HepG2 (cell line): ENCODE measurements at places on chromosomes 5 and 9. TPM values are rescaled to one million over a fixed set of nuclear protein-coding genes. Genes with fewer than 3 reads are reported as not detected.

DNA sequence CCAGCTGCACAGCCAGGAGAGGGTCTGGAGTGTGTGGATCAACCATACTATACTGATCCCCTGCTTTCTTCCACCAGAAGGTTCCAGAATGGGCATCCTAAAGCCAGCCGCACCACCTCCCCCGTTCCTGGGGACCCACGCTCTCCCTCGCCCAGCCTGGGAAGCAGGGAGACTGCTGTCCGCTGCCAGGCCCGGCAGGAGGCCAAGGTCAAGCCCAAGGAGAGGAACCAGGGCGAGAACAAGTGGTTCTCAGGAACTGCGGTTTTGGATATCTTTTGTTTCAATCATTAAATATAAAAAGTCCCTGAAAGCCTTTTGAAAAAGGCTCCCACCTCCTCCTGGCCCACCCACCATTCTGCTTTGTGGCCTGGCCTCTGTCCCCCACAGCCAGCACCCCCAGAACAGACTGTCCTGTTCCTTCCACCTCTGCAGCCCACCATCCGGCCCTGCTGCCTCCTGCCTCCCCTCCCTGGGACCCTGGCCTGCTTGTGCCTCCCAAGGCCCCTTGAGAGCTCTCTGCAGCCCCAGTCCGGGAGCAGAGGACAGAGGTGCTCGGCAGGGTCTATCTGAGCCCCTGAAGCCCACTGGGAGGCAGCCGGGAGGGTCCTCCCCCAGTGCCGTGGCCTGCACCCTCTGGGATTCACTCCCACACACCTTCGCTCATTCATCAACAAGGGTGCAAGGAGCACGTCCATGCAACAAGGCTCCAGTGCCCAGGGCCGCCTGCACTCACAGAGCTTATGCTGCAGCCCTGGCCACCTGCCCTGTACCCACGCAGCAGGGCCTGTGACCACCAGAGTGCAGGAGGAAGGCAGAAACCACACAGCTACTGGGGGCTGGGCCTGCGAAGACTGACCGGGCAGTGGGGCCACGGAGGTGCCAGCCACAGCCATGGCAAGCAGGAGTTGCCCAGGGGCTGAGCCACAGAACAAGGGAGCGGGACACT, 614 bp upstream of the LCN6 start:
- no peak for DNase-seq

DNA sequence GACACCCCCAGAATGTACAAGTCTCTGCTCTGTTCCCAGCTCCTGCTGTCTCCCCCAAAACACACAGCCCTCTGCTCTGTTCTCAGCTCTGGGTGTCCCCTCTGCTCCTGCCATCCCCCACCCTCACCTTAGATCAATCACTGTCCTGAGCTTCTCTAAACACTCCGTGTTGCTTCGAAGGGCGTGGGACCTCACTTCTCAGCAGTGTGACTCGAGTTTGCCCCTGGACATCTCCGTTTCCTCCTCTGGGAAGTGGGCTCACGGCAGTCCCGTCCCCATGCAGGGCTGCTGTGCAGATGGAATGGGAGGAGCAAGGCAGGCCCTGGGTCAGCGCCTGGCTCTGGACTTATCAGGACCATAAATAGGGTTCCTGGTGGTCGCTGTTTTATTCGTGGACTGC, 98.0 kb upstream of the RAPGEF1 start:
- no peak for DNase-seq

- no peak for DNase-seq
These were observed 661.8 kb downstream of the DTWD2 start for GRCh38 chr5:118326481-118327045.

DNA sequence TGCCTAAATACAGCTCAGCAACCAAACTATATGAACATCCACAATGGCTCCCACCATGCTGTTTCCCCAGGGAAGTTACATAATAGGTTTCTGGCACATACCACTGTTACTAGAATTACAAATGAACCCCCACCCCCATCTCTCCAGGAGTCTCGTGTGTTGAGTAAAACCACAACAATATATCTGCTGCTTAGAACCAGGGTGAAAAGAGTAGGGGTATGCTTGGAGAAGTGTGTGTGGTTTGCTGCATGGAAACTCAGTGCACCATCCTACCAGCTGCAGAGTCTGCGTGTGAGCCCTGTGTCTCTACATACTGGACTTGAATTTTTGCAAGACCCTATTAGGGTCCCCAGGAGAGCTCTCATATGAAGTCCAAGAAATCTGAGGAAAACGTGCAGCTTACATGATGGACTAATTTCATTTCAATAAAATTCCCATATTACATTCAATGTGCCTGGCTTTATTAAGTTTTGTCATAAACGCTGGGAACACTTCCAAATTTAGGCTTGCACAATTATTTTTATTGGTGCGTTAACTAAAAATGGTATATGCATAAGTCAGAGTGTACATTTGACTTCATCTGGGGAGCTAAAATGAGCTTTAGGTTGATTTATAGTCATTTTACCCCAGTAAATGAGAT, 104.5 kb upstream of the NFIB start:
- DNase-seq = no peak

GRCh38 chr5:159341906-159342310, 11.6 kb upstream of the IL12B start:
- peak; percentile 62 for DNase-seq

LCN15 gene
- polyA plus RNA-seq = 32.9 and 53.7 TPM in 2 replicates

DNAI1 gene
- polyA plus RNA-seq = not detected in 2 replicates

DNA sequence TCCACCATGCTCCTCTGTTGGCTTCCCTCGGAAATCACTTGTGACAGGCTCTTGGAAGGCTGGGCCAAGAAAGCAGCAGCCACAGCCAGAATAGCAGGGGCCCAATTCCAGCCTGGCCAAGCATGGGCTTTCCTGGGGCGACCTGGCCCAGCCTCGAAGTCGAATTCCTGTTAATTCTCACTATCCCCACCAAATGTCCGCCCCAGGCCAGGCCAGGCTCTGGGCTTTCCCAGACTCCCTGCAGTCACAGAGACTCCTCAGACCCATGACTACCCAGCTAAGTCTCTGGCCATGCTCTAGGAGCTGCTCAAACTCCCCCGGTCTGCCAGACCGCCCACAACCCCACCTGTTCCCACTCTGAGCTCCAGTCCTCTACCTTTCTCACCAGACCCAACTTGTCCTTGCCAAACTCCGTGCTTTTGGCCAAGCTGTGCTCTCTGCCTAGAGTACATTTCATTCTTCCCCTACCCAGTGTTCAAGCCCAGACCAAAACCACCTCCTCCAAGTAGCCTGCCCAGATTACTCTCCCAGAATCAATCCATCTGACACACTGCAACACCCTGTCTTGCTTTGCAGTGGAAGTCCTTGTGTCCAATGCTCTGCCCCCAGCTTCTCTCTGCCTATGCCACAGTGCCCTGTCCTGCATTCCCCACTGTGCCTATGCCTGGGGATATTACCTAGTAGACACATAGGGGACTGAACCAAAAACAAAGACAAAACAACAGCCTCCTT, 26.2 kb downstream of the SHB start:
- no peak for DNase-seq

DNA sequence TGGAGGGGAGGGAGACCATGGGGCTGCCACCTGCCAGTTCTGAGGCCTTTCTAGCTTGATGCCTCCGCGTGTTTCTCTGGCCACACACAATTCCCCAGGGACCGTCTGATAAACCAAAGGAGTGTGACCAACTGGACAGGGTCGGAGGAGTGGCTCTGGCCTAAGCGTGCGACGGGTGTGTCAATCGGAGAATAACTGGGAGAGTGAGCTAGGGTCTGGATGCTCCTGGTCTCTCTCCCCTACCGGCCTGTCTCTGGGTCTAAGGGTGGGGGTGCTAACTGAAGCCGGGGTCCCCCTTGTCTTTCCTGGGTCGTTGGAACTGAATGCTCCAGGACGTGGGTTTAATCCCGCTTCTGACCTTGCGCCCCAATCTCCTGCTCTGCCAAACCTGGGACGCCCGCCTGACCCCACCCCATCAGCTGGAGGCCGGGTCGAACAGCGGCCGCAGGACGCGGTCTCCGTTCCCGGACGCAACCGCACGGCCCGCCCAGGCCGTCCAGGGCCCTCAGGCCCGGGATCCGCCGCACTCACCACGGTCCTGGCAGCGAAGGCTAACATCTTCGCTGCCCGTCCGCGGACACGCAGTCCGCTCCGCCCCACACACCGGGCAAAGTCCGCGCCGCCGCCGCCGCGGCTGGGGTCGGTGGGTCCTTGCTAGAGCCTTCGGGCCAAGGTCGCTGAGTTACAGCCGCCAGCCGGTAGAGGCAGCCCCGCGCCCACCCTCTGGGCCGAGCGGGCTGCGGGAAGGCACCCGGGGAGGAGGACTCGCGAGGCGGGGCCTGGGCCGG, 447 bp downstream of the CRAT start:
- DNase-seq = peak; percentile 18

DNA sequence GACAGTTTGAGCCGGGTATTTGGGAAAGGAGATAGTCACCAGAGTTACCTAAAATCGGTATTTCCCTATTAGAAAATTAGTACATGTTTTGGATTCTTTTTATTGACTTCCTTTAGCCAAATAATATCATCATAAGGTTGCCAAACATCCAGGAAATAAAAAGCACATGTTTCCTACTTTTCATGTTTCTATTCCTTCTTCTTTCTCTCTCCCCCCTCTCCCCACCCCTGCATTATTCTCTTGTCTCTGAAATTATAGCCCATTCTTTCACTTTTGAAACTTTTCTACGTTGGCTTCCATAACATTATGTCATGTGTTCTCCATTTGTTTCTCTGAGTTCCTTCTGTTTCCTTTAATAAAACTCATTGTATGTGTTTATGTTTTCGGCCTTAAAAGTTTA, 161.9 kb downstream of the ALDH1A1 start:
- no peak for DNase-seq

DNA sequence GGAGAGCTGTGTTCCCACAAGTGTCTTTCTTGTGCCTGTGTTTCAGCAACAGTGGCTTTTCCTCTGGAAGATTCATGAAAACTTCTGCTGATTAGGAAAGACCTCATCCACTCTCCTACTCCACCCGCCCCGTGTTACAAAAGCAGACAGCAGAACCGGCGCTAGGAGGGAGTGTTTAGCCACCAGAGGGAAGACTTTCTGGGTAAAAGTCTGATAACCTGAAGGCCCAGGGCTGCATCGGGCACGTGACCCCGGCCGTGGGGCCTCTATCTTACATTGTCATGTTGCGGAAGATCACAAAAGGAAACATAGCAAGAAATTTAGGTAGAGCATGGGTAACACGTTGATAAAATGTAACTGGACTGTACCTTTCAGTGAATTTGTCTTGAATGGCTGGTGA, 32.0 kb upstream of the DMRT2 start:
- DNase-seq = peak; percentile 35

DNA sequence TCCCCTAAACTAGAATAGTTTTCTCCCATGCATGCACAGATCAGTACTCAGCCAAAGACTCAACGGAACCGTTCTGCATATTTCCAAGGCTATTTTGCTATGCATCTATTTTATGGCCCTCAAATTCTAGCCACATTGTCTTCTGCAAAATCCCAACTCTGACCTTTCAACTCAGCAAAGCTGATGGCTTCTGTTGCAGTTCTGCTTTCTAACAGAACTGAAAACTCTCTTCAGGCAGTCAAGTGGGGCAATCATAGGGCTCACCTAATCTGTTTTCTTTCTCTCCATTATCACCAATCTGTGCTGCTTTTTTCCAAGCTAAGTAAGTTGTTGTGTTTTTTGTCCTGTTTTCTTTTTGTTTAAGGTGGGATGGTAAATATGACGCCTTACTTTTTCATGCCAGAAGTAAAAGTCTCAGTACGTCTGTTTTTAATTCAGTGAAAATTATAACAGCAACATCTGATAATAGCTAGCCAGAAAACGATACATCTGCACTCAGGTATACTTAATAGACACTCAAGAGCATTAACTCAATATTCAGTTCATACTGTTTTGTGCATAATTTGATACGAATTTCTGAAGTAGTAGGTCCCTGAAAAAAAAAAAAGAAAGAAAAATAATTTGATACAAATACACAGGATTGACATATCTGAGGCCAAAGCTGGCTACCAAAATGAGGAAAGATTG, 454.3 kb downstream of the TLE1 start:
- DNase-seq = no peak

GRCh38 chr5:160084144-160084543, 35.1 kb downstream of the PWWP2A start:
- DNase-seq = no peak

GPX3 gene
- 1,506 and 1,892 TPM in 2 replicates for polyA plus RNA-seq

GKAP1 gene
- 3.8 and 5.6 TPM in 2 replicates for polyA plus RNA-seq

DNA sequence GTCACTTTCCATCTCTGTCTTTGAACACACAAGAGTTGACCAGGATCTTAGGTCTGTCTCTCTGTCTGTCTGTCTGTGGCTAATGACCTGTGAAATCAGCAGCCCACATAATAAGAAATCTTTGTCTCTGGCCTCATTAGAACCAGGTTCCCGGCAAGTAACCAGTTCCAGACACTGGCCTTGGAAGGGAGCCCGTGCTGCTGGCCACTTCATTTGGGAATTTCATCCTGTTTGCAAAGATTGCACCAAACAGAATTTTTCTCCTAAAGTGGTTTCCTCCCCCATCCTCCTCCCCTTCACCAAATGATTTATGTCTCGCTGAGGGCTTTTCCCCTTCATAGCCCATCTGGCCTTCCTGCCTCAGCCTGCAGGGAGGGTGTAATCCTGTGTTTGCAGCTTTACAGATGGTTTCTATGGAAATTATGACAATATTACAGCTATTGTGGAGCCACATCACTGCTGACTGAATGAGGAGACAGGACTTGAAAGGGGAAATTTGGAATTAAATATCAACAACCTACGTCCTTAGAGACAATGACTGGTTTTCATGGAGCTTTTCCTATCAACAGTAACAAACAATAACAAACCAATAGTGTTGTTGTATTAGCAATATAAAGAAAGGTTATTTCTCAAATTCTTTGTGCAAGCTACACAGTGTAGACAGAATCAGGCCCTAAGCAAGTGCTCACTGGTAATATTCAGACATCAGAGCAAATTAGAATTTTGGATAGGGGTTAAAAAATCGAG, 25.7 kb downstream of the DPYSL3 start:
- no peak for DNase-seq

- no peak for DNase-seq
These were observed 64.3 kb downstream of the RXRA start for GRCh38 chr9:134390537-134390936.

LVRN gene
- polyA plus RNA-seq = 0.20 and 0.44 TPM in 2 replicates

CDX1 gene
- polyA plus RNA-seq = 0.05 TPM in 1 of 2 replicates, not detected in the other

- no peak for DNase-seq
These were observed 10.4 kb downstream of the RAI14 start for GRCh38 chr5:34666392-34667080.

DNA sequence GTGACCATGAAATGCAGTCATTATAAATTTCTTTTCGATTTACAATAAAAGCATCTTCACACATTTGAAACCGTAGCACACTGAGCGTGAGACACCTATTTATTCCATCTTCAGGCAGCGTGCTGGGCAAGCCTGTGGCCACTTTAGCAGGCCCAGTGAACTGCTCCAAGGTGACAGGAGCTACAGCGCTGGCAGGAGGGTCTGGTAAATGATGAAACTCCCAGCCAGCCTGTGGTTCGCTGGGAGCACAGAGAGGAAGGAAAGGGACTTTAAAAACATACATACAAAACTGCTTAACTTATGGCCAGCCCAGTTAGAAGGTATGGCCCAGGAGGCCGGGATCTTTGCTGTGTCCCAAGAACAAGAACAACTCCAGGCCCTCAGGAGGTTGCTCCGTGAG, 5.1 kb downstream of the RAPGEF1 start:
- DNase-seq = no peak

- DNase-seq = no peak
These were observed 467.7 kb upstream of the MEF2C start for GRCh38 chr5:89350684-89351083.

GRCh38 chr5:38453506-38453905, 102.9 kb downstream of the LIFR start:
- no peak for DNase-seq

GPX8 gene
- polyA plus RNA-seq = 0.55 and 0.94 TPM in 2 replicates
